Panc1 (cell line): ENCODE measurements at places on chromosomes 16 and 17. TPM values are rescaled to one million over a fixed set of nuclear protein-coding genes. Genes with fewer than 3 reads are reported as not detected.

DNA sequence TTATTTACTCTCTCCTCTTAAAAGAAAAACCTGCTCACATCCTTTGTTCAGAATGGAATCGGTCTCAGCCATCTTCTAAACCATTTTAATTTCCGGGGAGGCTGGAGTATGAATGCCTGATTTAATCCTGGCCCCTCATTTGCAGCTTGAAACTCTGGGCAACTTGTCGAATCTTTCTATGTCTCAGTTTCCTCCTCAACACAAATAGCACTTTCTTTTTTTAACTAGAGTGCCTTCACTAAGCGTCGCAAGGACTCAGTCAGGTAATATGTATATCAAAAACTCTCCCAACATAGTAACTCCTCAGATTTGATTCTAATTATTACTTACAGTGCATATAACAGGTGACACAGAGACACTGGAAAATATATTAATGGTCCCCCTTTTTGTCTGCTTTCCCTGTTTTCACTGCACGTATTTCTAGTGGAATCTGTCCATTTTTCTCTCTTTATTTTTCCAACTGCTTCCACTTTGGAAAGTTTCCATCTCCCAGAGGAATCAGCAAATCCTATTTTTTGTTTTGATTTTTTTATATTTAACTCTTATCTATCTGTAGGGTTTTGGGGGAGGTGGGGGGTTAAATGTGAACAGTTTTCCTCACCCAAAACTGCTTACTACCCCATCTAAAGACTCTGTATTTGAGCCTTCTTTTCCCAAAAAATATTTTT is 18.6 kb downstream of the SNN start:
- DNase-seq: no peak

GRCh38 chr17:77371888-77372443 is 231.2 kb downstream of the SEC14L1 start:
- DNase-seq: no peak

DNA sequence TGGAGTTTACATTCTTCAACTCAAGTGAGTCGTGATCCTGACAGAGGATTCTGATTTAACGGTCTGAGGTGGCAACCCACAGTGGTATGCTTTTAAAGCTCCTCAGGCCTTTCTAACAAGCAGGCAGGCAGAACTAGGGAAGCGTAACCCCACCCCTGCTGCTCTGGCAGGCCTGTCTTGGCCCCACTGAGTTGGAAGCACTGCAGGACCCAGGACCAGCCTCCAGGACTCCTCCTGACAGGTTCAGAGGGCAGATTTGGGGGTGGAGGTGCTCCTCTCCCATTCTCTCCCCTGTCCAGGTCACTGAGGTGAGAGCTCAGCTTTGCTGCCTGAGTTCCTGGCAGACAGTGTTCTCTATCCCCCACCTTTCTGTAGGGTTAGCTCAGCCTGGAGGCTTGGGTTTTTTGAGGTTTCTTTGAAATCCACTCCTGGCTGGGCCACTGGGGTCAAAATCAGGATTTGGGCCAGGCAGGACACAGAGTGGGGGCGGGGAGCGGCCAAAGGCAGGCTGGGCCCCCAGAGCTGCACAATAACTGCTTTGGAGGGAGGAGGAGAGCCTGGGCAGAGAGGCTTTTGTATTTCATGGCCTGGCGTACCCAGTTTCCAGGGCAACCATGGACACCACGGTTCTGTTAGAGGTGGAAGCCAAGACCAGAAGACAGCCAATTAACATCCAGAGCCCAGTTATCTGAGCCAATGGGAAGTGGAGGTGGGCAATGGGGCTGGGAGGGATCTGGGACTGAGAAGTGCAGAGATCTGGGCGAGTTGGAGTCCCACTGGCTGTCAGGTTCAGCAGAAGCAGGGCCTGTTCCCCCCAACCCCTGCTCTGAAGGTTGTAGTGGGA is 9.5 kb downstream of the MRPL27 start:
- DNase-seq: no peak

DNA sequence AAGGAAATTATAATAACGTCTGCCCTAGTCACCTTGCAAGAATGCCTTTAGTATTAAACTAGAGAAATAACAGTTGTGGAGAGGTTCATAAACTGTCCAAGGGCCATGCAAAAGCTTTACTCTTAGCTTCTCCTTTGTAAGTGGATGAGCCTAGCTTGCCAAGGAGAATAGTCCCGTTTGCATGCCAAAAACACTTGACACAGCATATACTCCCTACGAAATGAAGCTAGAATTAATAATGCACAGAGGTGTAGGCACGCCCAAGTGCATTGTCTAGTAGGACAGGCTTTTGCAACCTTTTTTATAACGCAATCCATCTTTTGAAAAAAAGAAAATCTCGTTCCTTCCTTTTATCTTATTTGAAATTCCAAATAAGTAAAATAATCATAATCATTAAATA is 12.8 kb upstream of the CDRT4 start:
- DNase-seq: no peak

The KRTAP1-5 gene
- total RNA-seq: not detected

The CDRT15 gene
- total RNA-seq: not detected

DNA sequence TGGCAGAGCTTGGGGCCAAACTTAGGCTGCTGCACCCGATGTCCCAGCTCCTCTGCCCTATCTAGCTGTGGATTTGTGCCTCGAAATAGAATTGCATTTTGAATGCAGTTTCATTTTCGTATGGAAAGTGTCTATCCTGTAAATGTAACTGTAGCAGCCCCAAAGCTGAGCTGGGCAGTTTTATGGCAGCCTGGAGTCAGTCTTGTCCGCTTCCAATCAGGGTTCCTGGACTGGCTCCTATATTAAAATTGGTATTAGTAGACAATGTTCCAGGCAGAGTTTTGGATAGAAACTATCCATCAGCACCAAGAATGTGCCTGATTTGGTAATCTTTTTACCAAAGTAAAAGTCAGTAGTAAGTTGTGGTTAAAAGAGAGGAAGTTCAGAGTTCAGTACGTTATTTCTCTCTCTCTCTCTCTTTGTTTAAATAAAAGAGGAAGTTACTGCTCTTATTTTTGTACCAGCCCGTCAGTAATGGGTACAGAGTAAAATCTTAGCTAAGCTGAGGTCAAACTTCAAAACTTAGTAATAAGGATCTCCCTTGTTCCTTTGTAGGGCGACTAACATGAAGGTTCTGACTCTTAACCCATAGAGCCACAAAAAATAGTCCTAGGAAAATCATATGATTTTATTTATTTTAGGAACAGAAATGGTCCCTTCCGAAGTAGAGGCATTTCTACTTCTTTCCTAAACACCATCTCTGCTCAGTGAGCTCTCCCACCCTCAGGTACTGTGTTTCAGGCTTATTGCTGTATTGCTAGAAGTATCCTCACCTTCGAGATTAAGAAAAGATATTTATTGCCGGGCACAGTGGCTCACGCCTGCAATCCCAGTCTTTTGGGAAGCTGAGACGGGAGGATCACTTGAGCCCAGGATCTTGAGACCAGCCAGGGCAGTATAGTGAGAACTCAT is 28.0 kb downstream of the PRKCB start:
- DNase-seq: no peak

DNA sequence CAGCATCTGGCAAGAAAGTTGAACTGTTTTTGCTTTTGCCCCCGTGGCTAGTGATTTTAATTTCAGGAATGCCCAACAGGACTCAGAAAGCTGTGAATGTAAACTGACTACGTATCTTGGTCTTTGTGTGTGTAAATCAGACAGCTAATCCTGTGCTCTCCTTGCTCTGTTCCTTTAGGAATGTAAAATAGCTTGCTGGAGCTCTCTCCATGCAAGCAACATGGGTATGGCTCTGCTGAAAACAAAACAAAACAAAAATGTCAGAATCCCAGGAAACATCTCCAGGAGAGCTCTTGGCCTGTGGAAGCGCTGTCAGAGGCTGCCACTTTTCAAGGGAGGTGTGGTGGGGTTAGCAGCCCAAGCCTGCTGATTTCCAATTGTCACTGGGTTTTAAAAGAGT is 161.8 kb upstream of the NOG start:
- no peak for DNase-seq

GRCh38 chr16:63617990-63618763 is 1503.7 kb downstream of the CDH11 start:
- no peak for DNase-seq

The PLEKHM1 gene
- total RNA-seq: 28.5 TPM

- no peak for DNase-seq
These were observed 84.4 kb downstream of the AMFR start for GRCh38 chr16:56340864-56341365.
